Stimulated activated CD4-positive, alpha-beta T cell treated with anti-CD3 and anti-CD28 coated beads, TNF-alpha, amount 100 ng/mL, for 24 hours (primary cell): ENCODE measurements at places on chromosomes 1 and 21.

GRCh38 chr1:186225096-186225495 lies 150.0 kb downstream of the TPR start:
- DNase-seq = no peak

- DNase-seq = no peak
Observed at GRCh38 chr1:225451340-225451739, 23.5 kb upstream of the LBR start.

GRCh38 chr1:5424802-5425703 lies 567.2 kb downstream of the NPHP4 start:
- DNase-seq = no peak

- DNase-seq = no peak
Observed at GRCh38 chr1:20735581-20736111, 3.1 kb upstream of the SH2D5 start.

DNA sequence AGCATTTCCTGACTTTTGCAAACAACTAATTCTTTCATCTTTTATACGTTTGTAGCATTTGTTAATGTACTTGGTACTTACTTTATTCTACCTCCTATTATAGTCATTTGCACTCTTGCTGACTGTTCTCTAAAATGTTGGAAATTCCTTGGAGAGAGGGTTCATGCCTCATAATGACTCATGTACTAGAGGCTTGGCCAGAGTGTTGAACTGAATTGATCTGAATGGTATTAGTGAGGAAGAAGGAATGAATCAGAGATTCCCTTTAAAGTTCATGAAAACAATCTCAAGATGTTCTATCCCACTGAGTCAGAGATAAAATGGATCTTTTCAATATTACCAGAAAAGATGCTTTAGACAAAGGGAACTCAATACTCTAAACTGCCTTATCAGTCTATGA lies 383.4 kb downstream of the SEC16B start:
- no peak for DNase-seq

DNA sequence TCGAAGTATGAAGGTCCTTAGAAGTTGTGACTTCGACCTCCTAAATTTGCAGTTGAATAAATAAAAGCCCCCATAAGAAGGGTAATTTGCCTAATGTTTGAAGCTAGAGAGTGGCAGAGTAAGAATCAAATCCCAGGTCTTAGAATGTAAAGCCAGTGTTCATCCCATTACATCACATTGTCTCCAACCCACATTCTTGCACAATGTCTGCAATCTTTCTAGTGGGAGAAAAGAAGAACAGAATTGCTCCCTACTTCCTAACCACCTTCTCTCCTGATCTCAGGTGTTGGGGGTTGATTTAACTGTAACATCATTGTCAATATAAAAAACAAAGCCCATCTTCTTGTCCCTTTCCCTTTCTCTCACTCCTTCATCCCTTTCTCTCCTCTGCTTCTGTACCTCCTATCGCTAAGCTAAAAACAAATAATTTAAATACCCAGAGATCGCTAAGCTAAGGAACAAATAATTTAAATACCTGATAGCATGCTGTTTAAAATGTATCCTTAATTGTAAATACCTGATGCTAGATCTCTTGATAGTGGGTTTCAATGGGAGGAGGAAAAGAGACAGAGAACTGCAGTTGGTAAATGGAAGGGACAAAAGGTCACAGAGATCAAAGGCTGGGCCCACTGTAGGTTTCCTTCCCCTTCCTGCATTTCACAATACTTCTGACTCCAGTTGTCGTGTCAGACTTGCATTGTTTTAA lies 32.1 kb upstream of the CCDC190 start:
- DNase-seq = no peak

DNA sequence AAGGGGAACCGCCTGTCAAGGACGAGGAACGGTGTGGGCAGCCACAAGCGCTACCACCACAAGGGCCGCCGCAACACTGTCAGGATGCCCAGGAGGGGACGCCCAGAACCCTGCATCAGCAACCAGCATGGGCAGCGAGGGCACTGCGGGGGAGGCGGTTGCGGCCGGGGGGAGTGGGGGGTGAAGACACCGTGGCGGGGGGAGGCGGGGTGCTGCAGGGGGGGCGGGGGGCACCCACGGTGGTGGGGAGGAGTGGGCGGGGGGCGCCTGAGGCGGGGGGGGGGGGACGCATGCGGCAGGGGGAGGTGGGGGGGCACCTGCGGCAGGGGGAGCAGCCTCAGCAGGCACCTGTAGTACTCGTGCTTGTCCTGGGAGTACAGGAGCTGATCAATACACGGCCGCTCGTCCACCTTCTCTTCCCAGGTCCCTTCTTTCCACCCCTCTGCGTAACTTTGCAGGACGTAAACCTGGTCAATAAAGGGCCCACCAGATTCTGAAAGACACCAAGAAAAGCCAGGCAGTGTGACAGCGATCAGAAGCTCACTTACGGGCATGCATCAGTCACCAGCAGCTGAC lies 4.6 kb downstream of the POFUT2 start:
- DNase-seq = no peak

- no peak for DNase-seq
Observed at GRCh38 chr1:55338448-55338820, 123.3 kb upstream of the USP24 start.

GRCh38 chr1:115682792-115683191 lies 41.0 kb downstream of the VANGL1 start:
- no peak for DNase-seq

DNA sequence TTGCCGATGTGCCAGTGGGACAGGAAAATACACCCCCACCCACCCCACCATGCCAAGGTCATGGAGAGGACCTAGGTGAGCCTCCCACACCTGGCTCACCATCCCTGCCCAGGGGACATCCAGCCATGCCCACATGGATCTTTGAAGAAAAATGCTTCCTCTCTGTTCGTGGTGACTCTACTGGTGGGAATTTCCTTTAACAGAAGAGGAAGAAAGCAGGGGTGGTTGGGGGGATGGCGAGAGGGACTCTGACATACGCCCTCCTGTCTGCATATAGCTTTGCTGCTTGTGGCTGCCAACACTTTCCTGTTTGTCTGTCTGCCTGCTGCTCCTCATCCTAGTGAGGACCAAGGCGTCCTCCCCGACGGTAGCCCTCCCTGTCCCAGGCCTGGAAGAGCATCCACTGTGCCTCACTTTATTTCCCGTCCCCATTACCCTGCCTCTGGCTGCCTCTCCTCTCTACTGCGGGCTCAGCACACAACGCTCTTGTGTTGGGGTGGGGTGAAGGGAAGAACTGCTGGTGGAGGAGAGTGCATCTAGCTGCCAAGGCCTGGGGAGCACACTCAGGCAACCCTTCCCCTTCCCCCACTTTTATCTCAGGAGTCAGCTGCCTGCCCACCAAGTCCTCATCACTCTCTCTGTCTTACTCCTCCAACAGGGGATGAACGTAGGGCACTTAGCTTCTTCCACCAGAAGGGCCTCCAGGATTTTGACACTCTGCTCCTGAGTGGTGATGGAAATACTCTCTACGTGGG lies 2.5 kb downstream of the SEMA4A start:
- DNase-seq = no peak

DNA sequence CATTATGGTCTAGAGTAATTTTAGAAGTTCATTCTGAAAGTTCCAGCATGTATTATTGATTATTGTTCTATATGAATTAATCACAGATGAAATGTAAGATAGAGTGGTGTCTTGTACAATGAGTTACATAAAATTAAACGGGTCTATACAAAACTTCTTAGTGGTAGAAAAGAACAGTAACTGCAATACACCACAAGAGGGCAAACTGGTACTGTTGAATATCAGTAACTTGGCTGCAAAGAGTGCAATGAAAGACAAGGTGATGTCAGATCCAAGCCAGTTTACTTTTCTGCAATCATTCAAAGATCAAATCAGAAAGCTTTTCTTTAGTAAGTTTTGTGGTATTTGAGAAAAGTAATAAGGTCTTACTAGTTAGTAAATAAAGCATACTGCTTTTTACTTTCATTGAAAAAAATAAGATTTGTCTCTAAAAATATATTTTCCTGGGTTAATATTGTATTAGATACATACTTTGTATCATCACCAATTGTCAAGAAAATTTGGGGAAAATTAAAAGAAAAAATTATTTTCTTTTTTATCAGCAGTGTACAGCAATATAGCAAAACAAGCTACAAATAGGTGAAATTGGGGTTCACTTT lies 66.4 kb upstream of the BTG3 start:
- DNase-seq = no peak

DNA sequence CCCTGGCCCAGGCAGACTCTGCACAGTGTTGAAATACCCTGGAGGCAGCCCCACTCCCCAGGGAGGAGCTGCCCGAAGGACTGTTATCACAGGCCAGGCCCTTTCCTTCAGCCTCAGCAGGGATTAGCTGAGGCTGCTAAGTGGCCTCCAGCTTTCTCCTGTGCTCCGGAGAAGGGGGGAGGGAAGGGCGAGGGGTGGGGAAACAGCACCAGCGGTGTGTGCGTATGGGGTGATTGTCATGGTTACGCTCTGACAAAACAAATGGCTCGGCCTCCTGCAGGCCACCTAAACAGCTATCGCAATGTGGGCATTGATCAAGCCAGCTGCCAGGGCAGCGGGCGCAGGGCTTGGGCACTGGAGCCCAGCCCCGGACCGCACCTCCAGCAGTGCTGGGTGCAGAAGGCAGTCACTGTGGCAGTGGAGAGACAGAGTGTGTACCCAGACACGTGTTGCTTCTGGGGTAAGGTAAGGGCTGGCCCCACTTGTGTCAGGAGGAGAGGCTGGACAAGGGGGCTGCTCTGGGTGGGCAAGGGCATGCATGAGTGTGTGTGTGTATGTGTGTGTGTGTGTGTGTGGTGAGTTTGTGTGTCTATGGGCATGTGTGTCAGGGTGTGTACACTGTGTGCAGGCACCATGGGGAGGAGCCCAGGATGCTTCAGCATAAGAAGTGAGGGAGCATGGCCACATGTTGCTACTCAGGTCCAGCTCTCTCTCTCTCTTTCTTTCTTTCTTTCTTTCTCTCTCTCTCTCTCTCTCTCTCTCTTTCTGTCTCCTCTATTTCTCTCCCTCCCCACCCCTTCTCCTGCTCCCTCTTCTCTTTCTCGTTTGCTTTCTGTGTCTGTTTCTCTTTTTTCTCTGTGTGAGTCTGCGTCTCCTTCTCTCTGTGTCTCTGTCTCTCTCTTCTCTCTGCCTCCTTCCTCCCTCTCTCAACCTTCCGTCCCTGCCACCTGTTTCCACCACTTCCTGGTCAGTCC lies at the start of gene VWA5B1:
TSS of gene VWA5B1 (plus strand) at position 252 of the 974 bp plus-strand sequence. CDS start 19,727 bp downstream, outside the sequence.
- no peak for DNase-seq

GRCh38 chr1:115564201-115564600 lies 77.6 kb upstream of the VANGL1 start:
- DNase-seq = no peak
